ENCODE measurements at places on chromosomes 5 and 9.

- DNase-seq, result no peak
Measured at GRCh38 chr9:129752900-129753729, at the start of gene PTGES. Gene PTGES (minus strand): TSS chr9:129753042. CDS start chr9:129753012, 30 bp downstream.

- DNase-seq, result no peak
Measured at GRCh38 chr5:139764886-139765408, 30.7 kb upstream of the PSD2 start.

DNA sequence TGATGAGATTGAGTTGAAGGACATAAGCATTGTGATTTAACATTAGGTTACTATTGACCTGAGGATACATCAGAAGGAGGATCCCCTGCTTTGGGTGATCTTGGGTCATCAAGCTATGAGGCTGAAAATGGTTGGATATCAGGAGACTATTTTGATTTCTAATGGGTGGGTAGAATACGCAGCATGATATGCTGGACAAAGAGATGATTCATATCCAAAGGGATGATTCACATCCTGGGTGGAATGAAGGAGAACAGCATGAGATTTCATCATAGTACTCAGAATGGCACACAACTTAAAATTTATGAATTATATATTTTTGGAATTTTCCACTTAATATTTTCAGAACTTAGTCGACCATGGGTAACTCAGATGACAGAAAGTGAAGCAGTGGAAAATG is 1759.5 kb upstream of the C9orf72 start:
- no peak for DNase-seq

DNA sequence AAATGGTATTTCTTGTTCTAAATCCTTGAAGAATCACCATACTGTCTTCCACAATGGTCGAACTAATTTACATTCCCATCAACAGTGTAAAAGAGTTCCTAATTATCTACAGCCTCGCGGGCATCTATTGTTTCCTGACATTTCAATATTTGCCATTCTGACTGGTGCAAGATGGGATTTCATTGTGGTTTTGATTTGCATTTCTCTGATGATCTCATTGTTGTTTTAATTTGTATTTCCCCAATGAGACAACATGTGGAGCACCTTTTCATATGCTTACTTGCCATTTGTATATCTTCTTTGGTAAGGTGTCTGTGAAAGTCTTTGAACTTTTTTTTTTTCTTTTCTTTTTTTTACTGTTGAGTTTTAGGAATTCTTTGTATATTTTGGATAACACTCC is 473.6 kb downstream of the KCTD16 start:
- no peak for DNase-seq

DNA sequence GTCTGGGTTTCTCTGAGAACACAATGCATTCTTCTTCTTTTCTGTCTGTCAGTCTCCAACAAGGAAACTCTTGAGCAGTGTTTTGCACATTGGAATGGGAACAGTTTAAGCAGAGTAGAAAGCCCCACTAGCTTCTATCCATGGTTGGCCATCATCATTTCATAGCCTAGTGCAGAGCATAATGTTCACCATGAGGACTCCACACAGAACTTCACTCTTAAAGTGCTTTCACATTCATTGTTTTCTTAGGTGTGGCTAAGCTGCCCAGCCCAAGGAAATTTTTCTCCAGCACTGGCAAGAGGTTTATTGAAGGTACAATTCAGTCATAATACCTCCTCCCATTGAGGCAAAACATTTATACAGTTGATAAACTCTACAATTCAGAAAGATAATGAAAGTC is 503.0 kb upstream of the CD180 start:
- DNase-seq, result no peak

- no peak for DNase-seq
Measured at GRCh38 chr9:36109071-36109470, 27.5 kb upstream of the GLIPR2 start.

DNA sequence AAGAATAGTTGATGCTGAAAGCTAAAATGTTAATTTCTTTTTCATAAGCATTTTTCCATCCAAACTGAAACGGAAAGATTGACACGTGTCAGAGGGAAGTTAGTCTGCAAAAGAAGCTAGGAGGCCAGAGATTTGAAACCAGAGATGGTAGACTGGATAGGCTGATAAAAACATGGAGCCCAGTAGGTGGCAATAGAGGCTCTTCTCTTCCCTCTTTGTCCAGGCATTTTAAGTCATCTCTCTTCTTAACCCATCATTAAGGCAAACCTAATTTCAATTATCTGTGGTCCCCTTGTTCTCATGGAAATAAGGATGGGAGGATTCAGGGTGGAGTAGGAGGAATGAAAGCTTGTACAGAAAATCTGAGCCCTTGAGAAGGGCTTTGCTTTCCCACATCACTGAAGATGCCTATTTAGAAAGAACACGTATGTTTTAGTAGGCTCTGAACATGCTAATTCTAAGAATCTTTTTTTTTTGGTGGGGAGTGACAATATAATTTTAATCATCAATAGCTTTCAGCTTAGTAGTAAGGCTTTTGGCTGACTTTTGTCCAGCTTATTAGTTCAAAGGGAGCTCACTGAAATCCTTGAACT is 66.6 kb downstream of the ZNF474 start:
- DNase-seq, result no peak

DNA sequence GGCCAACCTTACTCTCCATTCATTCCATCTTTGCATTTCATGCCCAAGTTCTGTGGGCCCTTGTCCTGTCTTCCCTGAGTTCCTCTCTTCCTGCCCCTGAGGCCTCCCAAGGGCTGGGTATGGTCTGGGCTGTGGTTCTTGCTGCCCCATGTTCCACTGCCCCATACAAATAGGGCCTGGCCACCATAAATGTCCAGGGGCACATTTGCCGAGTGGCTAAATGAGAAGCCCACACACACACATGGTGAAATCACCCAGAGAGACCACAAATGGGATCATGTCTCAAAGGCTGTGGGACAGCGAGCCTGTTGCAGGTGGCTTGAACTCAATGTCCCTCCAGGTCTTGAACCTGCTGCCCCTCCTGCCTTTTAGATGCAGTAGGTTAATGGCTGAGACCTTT is 1.2 kb downstream of the TIFAB start:
- DNase-seq, result no peak

- DNase-seq, result no peak
Measured at GRCh38 chr5:174970502-174970901, 246.1 kb downstream of the MSX2 start.

DNA sequence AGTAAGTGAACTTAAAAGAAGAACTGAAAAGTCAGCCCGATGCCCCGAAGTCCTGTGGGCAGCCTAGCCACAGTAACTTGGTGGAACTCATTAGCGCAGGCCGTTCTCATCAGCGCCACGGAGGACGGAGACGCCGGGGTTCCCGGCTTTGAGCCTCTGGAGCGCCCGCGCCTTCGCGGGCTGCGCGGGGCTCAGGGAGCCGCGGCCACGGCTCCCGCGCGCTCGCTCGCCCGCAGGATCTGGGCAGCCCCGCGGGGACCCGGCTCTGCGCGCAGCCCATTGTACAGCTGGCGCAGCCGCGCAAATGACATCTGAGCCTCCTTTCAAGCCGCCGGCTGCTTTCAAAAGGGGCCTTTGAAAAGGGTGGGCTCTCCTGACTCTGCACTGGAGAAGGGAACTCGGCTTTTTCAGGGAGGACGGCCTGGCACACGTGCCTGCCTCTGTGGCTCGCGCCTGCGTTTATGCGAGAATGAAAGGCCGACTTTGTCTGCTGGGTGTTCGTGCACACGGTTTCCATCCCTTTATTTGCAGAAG is 40.7 kb downstream of the TLR4 start:
- DNase-seq, result no peak

GRCh38 chr5:82747986-82748385 is 329.2 kb downstream of the TMEM167A start:
- no peak for DNase-seq

DNA sequence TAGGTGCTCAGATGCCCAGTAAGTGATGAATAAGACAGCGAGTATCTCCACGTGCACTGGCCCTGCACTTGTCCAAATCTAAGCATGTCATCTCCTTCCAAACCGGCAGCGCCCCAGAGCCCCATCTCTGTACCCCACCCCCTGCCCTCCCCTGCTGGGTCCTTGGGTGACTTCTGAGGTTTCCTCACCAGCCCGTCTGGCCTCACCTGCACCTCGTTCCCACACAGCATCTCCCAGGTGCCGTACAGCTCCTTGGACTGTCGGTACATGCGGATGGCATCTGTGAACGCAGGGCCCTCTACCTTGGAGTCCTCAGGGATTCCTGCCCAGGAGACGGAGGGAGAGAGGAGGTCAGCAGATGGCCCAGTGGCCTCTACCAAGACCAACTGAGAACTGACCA is 66.3 kb downstream of the LRSAM1 start:
- DNase-seq, result no peak

- DNase-seq, result no peak
Measured at GRCh38 chr5:174327317-174327864, 281.9 kb downstream of the NSG2 start.

GRCh38 chr5:14286007-14286406 is 142.9 kb downstream of the TRIO start:
- no peak for DNase-seq

DNA sequence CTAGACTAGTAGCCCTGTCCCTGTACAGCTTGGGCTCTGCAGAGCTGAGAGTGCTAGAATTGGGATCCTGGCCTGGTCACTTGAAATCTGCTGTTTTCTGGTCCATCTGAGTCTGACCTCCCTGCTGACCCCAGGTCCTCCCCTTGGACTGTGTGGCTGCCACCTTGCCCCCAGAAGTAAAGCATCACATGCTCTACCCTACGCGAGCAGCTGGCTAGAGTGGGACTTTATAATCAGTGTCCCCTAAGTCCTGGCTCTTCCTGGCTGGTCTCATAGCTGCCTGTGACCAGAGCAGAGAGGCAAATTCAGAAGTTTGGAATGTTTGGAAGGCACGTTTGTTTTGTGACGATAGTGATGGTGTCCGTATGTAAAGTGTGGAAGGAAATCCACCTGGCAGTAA is 81.0 kb downstream of the ARHGEF28 start:
- no peak for DNase-seq

DNA sequence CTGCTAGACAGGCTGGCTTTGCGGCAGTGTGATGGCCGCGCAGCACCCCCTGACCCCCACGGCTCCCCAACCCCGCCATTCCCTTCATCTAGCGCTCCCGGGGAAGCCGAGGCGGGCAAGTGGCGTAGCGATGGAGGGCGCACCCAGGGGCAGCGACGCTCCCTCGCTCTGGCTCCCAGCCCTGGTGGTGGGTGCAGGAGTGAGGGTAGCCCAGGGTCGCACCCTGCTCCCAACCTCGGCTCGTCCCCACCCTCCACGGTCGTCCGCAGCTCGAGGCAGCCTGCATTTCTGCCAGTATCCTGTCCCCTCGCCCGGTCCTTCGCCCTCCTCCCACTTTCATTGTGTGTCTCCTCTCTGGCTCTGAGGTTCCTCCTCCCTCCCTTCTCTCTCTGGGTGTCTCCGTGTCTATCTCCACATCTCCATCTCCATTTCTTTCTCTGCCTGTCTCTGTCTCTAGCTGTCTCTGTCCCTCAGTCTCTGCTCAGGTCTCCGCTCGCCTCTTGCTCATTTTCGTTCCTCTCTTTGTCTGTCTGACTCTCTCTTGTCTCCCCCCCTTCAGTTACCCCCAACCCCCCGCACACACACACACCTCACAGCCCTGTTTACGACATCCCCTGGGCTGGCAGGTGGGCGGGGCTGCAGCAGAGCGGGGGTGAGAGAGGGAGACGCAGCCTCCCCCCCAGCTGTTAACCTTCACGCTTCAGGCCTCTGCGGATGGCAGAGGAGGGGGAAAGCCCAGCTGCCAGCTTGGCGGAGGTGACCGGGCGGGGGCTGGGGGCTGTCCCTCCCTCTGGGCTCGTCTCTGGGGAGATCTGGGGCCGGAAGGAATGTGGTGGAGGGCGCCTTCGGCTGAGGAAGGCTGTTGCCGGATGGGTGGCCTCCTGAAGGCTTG is 48.7 kb upstream of the PSD2 start:
- DNase-seq, result no peak

GRCh38 chr5:177294632-177295031 is 8.9 kb downstream of the RAB24 start:
- DNase-seq, result no peak

DNA sequence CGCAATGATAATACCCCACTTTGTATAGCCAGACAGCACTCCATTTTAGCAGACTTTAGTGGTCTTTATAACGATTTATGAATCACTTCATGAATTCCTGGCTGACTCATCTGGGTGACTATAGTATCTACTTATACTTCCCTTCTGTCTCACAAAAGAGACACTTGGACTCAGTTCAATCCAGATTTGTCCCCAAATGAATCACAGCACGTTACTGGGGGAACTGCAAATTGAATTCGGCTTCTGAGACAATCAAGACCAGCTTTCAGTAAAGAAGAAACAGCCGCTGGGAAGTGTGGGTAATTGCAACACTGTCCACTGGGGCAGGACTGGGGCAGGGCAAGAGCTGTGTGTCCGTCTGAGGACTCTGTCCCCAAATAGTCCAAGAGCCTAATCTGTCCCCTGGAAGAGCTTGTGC is 337.3 kb upstream of the RFX3 start:
- DNase-seq, result no peak

DNA sequence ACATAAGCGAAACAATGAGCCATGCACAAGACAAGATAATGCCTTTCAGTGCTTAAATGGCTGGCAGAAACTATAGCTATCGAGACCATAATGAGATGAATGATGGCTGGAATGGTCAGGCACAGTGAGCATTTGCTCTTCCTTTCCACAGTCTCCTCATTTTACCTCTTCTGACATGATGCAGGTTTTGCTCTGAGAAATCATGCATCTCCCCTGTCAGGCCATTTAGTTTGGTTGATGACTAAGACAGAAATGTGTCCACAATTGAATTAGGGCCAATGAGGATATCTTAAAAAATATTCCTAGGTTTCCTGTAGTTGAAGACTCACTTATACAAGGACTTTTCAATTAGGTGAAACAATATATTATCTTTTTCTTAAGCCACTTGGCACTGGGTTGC is 475.1 kb downstream of the TMEM232 start:
- DNase-seq, result no peak

DNA sequence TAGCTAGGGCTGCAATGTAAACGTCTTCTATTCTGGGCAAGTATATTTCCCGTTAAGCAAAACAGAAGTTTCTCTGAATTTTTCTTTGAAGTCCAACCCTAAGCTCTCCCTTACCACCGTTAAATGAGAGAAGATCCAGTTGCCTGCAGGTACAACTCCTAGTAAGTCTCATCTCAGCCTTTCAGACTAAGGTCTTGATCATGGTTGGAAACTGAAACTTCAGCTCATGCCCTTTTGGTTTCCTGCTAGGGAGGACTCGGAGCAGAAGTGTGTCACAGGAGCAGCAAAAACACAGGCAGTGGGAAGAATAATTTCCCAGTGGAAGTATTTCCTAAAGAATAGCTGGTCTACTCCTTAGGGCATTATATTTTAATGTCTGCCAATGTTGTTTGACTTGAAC is 717.9 kb downstream of the PRELID2 start:
- no peak for DNase-seq

DNA sequence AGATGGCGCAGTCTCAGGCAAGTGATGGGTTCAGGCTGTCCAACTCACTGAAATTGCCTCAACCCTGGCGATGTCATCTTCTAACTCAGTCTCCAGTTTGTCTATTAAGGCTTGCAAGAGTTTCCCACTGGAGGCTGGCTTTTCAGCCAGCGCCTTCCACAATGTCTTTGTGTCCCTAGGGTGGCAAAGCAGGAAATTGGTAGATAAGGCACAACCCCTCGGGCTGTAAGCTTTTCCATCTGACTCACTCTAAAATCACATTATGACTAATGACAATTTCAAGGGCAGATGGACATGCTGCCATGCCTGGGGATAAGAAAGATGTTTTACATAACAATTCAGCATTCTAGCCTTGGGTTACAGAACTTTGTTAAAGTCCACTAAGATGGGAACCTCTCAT is 61.9 kb downstream of the MROH2B start:
- DNase-seq, result no peak

- no peak for DNase-seq
Measured at GRCh38 chr5:159515197-159515596, 184.9 kb upstream of the IL12B start.

GRCh38 chr9:89435071-89435823 is 62.7 kb downstream of the SEMA4D start:
- DNase-seq, result no peak
